ENCODE measurements at places on chromosomes 7 and 10.

GRCh38 chr10:43594944-43595589 is 11.2 kb upstream of the ZNF485 start:
- DNase-seq, result no peak

GRCh38 chr10:128411643-128412042 is 285.4 kb upstream of the MKI67 start:
- DNase-seq, result no peak

GRCh38 chr10:44024356-44025116 is 360.4 kb downstream of the CXCL12 start:
- no peak for DNase-seq

- DNase-seq, result no peak
Observed at GRCh38 chr7:143104759-143105158, 27.1 kb upstream of the PIP start.

GRCh38 chr10:60099998-60100747 is 193.8 kb upstream of the CCDC6 start:
- DNase-seq, result peak; percentile 88

- DNase-seq, result no peak
Observed at GRCh38 chr7:157602156-157602555, 265.4 kb downstream of the DNAJB6 start.

GRCh38 chr10:131784363-131785120 is 116.3 kb upstream of the PPP2R2D start:
- DNase-seq, result no peak

DNA sequence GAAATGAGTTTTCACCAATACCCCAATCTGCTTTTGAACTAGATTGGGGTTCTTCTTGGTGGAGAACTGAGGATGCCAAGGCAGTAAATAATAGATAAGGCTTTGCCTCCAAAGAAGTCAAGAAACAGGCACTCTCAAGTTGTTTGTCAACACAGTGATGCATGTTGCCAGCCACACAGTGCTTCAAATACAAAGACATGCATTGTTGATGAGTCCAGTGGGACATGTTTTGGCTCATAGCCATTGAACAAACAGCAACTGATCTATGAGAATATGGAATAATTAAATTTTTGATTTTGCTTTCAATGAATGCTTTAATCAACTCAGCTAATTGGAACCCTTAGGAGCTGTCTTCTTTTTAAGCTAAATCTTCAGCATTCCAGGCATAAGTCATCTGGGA is 346.4 kb downstream of the THSD7A start:
- peak; percentile 43 for DNase-seq

DNA sequence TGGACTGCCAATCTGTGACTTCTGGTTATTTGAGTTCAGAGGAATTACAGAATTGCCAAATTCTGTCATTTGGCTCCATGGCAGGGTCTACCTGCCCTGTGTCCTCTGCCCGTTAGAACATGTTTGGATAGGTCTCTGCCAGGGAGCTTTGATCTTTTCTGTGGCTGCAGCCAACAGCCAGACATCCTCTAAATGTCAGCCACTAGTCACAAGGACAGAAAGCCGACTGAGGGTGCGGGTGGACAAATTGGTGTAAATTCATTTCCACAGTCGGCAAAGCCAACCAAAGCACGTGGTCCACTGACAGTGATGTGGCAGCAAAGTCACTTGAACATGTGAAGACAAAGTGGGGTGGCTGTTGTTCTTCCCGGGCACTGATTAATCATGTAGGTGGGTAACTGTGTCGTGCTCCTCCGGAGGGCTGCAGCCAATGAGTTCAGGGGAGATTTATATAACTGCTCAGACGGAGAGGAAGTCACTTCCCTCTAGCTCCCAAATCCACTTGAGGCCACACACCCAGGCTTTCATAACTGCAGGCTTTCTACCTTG is 26.7 kb upstream of the CAMK1D start:
- DNase-seq, result no peak

GRCh38 chr10:100482181-100482833 is 19.5 kb downstream of the WNT8B start:
- peak; percentile 46 for DNase-seq

DNA sequence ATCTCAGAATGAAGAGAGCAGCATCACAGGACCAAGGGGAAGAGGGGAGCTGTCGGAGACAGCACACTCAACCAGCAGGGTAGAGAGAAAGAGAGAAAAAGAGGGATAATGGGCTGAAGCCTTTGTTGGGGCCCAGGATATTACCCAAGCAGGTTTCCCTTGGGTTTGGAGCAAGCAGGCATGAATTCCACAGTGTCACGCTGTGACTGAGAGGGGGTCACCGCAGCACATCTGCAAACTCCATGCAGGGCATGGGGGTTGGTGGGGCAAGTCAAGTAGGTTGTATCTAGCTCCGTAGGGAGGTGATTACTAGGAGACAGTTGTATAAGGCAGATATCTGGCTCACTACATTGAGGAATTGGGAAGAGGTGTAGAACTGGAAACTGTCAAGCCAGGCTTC is 42.2 kb upstream of the SEMA3E start:
- DNase-seq, result no peak

- DNase-seq, result no peak
Observed at GRCh38 chr7:100515072-100515532, 23.9 kb upstream of the AGFG2 start.

Measured in spinal cord (tissue), 10 donors.